Dermis blood vessel endothelial cell (primary cell): ENCODE measurements at places on chromosomes 16 and 17.

- peak; percentile 27 for DNase-seq
These were observed 143.4 kb upstream of the HS3ST2 start for GRCh38 chr16:22670551-22671041.

DNA sequence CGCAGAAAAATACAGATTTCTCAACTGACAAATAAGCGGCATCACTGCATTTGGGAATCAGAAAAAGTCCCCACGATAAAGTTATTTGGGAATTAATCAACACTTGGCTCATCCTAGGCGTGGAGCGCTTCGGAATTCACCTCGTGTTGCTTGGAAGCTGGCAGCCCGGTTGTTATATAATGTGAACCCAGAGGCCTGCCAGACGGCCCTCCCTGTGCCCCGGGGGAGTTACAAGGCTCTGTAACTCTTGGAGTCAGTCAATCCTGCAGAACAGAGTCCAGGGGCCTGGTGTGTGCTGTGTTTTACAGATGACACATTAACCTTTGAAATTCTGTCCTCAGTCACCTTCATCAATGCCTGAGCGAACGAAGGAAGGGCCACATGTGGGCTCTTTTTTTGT lies 111.1 kb downstream of the PITPNC1 start:
- DNase-seq, result no peak

- no peak for DNase-seq
These were observed 1.1 kb downstream of the OVCA2 start for GRCh38 chr17:2042933-2043332.

- DNase-seq, result peak; percentile 25
These were observed 14.0 kb upstream of the TMEM94 start for GRCh38 chr17:75442168-75443103.

DNA sequence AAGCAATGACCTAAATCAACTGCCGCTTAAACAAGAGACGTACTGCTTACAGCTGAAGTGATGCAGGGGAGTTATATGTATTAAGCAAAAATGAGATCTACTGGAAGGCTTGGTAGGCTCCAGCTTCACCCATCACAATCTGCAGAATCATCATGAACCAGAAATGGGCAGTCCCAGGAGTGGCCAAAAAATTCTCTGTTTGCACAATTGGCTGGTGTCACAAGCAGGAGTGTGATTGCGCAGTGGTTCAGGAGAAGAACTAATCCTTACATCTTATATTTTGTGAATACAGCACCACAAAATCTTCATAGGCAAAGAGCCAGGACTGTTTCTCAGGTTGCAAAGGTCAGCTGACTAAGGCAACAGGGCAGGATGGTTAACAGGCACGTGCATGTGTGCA lies 75.9 kb downstream of the CES1 start:
- no peak for DNase-seq

GRCh38 chr17:76672270-76672851 lies 28.8 kb upstream of the ST6GALNAC1 start:
- DNase-seq, result peak; percentile 39

DNA sequence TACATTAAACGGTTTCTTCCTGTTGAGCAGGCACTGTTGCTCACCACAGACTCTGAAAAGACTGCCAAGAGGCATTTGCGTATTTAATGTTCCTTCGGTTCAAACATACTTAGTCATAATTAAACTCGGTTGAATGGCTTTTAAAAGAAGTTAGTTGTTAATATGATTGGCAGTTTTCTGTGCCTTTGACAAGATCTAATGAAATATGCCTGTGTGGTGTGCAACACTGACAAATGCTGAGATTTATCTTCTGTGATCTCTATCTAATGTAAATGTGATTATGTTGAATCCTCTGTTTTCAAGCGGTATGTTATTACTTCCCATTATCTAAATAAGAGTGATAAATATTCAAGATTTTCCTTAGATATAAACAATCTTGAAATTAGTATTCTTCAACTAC lies 1046.6 kb downstream of the CDH8 start:
- no peak for DNase-seq

DNA sequence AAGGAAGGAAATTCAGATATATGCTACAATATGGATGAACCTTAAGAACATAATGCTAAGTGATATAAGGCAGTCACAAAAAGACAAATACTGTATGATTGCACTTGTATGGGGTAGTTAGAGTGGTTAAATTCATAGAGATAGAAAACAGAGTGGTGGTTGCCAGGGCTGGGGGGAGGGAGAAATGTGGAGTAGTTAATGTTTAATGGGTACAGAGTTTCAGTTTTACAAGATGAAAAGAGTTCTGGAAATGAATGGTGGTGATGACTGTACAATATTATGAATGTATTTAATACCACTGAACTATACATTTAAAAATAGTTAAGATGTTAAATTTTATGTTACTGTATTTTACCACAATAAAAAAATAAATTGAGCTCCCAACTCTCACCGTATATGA lies 157.9 kb downstream of the TOX3 start:
- no peak for DNase-seq

- DNase-seq, result no peak
These were observed 3.7 kb downstream of the KRT24 start for GRCh38 chr17:40699853-40700252.

DNA sequence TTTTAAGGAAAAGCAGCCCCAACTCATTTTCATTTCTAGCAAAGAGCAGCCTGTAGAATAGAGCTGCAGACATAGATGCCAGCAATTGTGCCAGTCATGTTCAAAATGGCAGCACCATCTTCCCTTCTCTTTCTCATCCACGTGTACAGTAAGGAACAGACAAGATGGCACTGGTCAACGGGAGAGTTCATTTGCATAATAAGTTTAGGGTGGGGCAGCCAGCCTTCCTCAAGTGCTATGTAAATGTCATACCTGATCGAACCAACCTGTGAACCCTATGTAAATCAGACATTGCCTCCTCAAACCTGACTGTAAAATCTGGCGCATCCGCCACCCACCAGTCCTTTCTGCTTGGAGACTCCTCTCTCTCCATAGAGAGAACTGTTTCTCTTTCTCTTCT lies 150.0 kb upstream of the CDH13 start:
- no peak for DNase-seq

- DNase-seq, result no peak
These were observed 142.2 kb downstream of the ABCA8 start for GRCh38 chr17:68812876-68813584.

- no peak for DNase-seq
These were observed 178.2 kb upstream of the SOX9 start for GRCh38 chr17:71942626-71943025.

GRCh38 chr16:3020247-3020603 lies at the start of gene TNFRSF12A:
Gene TNFRSF12A, plus strand, starts transcription at chr16:3020368. Its CDS starts 30 bp downstream, at chr16:3020398.
- peak; percentile 84 for DNase-seq
